Articular chondrocyte of knee joint (primary cell): ENCODE measurements at places on chromosomes 7 and 10. TPM values are rescaled to one million over a fixed set of nuclear protein-coding genes. Genes with fewer than 3 reads are reported as not detected.

Gene CPA5
- total RNA-seq = 0.11 and 0.13 TPM in 2 replicates

Gene SLC39A12
- under 0.01 TPM in 1 of 2 replicates, not detected in the other for total RNA-seq

Gene PVRIG
- total RNA-seq = not detected in 2 replicates

Gene SPDYE8
- total RNA-seq = not detected in 2 replicates

Gene COL28A1
- total RNA-seq = 0.52 and 0.54 TPM in 2 replicates

Gene MACC1
- total RNA-seq = 0.13 and 0.22 TPM in 2 replicates
